ENCODE measurements at places on chromosomes 5 and 9.

GRCh38 chr9:32728181-32728580, 55.2 kb upstream of the TMEM215 start:
- DNase-seq, result no peak

DNA sequence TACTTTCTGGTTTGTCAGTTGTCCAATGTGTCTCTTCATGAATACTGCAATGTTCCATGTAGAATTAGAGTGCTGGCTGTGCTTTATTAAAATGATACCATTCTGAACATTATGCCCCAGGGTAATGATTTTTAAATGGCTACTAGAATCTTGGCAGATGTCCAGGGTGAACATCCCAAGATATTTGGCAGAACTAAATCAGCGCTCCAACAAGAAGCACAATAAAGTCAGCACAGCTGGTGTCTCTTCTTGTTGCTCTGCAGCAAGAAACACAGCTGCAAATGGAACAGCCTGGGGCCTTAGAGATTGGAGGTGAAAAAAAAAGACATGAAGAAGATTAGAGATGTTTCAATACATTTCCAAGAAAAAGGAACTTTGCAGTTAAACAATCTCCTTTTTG, 248.3 kb downstream of the CDH18 start:
- DNase-seq, result no peak

DNA sequence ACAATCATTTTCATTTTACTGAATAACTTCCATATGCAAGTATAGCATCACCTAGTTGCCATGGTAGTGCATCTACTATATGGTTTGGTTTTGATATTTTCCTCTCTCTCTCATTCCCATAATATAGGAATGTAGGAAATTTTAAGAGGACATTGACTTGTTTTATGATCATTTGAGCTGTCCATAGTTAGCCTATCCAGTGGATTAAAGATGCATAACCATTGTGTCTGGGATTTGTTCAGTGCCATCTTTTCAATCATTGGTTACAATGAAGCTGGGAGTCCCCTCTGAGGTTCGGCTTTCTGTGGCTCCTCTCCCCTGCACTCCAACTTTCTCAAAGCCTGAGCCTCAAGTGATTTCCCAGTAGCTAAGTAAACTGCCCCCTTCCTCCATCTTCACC, 458.5 kb downstream of the RAB3C start:
- DNase-seq, result no peak

GRCh38 chr9:4298255-4299004, 1.4 kb downstream of the GLIS3 start:
- peak; percentile 16 for DNase-seq

- DNase-seq, result no peak
Measured at GRCh38 chr5:143029293-143029692, 259.1 kb downstream of the ARHGAP26 start.

GRCh38 chr9:104138243-104138868, 44.2 kb downstream of the SMC2 start:
- DNase-seq, result no peak

GRCh38 chr9:73683862-73684591, 532.4 kb downstream of the ANXA1 start:
- DNase-seq, result peak; percentile 12

GRCh38 chr5:29697785-29698414, 1495.6 kb upstream of the CDH6 start:
- DNase-seq, result peak; percentile 24

- DNase-seq, result no peak
Measured at GRCh38 chr5:159027504-159027903, 72.2 kb downstream of the EBF1 start.

DNA sequence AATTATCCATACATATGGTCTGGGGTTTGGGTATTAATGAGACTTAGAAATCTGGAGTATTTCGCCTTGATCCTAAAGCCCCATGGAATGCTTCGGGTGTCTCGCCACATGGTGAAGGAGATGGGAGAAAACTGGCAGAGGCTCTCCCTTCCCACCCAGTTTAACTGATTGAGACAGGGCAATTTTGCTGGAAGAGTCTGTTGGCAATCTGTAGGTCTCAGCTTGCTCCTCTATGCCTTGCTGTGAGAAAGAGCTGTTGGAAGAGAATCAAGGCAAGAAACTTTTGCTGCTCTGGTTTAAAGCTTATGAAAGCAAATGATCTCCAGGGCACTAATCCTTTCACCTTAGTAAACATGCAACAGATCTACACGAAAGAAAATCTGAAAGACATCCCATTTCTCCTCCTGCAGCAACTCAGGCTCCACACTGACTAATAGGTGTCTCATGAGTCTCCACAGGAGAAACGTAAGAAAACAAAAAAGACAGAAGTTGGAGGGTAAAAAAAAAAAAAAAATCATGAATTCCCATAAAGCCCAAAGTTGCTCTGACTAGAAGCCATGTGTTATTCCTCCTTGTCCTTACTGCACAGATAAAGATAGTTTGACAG, 369.9 kb downstream of the EFNA5 start:
- DNase-seq, result no peak

DNA sequence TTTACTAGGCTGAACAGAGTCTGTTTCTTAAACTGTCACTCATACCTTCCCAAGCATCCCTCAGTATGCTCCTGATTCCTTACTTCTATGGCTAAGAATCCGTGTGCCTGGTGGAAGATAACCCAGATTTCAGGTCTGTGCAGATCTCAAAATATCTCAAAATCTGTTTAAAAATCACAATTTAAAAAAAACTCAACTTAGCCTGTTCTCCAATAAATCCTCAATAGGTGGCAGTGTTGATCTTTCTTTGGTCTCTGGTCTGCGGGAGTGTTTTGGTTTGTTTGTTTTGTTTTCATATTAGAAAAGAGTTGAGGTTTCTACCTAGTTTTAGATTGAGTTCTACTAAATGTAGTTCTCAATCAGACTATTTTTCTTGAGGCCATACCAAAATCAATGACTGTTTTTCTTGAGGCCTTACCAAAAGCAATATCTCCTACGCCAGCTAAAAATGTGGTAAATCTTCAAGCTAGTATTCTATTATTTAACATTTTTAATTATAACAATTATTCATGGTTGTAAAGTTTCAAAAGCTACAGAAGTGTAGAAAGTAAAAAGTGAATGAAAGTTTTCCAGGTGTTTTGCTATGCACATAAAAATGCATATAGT, 57.9 kb downstream of the TGFBR1 start:
- DNase-seq, result peak; percentile 40

GRCh38 chr9:84697509-84698114, 28.1 kb downstream of the NTRK2 start:
- DNase-seq, result peak; percentile 76

DNA sequence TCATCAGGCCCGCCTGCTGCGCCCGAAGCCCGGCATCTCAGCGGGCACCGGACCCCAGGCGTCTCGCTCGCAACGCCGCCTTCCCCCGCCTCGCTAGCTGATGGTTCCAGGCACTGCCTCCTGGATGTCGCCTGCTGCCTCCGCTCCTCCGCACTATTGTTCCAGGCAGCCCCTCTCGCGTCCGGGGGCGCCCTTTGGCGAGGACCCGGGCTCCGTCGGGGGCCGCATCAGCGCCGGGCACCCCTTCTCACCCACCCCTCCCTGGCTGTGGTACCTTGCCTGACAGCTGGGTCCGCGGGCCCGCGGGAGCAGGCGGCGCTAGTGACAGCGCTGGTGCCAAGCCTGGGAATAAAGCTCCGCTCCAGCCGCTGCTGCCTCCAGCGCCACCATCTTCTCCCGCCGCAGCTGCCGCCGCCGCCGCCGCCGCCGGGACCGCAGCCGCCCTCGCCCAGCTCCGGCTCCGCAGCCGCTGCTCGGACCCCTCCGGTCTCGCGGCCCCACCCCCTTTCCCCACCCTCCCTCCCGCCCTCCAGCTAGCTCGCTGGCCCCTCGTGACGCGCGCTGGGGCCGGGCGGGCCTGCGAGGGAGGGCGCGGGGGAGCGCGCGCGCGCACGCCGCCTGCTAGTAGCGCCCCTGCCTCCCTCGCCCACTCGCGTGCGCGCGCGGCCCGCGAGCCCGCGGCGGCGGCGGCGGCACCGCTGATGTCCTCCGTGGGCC, at the start of gene APBA1:
TSS of gene APBA1 (minus strand) at position 493 of the 717 bp plus-strand sequence.
- DNase-seq, result peak; percentile 92

DNA sequence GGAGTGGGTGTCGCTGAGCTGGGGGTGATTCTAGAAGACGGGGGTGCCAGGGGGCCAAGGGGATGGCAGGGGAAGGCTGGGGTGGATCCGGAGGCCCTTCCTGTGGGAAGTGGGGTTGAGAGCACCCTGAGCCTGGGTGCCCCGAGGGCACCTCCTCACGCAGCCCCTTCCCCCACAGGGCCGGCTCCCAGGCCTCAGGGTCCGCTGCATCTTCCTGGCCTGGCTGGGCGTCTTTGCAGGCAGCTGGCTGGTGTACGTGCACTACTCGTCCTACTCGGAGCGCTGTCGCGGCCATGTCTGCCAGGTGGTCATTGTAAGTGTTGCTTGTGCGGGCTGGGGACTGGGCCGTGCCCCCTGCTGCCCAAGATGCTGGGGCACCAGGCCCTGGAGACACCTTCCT, 5.0 kb downstream of the DIPK1B start:
- no peak for DNase-seq

DNA sequence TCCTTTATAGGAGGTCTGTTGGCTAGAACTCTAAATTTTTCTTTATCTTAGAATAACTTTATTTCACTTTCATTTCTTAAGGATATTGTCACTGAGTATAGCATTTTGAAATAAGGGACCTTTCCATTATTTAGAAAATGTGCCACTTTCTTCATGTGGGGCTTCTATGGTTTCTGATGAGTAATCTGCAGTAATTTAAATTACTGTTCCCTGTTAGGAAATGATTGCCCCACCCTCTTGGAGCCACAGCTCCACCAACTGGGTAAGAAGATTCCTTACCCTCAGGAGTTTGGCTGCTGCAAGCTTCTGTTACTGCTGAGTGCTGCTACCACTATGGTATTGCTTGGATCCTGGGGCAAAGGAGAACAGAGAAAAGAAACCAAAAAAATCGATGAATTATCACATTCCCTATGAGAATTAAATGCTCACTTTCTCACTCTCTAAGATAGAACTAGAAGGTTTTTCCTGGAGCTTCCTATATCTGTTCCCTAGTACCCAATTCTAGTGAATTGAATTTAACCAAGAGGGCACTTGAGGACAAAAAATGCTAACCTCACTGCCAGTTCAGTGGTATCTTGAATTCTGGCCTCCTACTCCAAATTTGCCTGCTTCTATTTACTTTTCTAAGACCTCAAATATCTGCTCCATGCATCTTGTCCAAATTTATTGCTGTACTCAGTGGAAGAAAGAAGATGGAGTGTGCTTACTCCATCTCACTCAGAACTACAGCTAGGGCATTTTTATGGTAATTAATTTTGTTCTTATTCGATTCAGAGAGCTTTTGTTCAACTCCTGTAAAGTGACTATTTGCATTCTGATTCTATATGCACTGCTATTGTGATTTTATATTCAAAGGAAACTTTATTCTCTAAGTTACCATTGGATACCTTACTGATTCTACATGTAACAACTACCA, 2111.3 kb downstream of the MAT2B start:
- peak; percentile 16 for DNase-seq

DNA sequence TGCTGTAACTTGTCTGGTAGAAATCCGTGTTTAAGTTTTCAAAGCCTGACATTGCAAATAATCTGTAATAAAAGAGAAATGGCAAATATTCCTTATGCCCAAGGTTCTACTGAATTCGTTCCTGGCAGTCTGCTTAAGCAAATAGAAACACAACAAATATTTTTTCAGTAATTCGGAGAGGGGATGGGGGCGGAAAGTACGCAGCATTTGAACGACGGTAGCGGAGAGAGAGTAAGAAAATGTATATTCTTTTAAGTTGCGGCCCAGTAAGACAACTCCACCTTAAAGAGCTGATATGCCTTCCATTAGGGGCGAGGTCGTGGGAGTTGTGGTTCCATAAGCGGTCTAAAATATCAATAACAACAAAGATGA, 569 bp downstream of the YIPF5 start:
- no peak for DNase-seq

DNA sequence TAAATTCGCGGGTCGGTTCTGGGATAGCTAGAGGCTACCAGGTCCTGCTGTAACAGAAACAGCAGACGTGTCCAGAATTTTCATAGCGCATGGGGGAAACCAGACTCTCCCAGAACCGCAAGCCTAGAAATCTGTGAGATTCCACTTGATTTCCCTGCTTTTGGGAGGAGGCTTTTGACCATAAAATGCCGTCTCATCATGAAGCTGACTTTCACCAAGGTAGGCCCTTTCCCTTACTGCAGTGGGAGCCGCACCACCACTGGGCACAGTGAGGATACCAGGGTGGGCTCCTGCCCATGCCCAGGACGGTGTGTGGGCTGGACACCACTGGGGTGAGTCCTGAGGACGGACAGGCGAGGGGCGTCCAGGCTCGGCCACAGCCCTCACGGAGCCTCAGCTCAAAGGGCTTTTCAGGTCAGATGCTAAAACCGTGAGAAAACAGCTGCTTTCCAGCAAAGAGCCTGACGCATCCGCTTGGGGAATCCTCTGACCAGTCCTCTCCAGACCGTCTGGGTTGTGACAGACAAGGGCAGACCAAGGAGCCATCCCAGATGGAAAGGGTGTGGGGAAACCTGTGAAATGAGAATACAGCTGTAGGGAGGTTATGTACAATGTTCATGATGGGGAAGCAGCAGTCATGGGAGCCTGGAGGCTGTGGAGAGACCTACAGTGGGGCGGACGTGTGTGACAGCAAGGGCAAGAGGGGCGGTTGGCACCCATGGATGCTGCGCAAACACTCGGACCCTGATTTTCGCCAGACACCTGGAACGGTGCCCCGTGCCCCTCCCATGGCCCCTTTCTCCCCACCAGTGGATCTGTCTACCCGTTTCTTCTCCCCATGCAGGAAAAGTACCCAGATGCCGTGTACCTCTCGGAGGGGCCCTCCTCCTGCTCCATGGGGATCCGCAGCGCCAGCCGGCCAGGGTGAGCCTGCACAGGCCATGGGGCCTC, 59.2 kb downstream of the IPPK start:
- no peak for DNase-seq

- DNase-seq, result no peak
Measured at GRCh38 chr9:127611603-127611898, 526 bp upstream of the STXBP1 start.

DNA sequence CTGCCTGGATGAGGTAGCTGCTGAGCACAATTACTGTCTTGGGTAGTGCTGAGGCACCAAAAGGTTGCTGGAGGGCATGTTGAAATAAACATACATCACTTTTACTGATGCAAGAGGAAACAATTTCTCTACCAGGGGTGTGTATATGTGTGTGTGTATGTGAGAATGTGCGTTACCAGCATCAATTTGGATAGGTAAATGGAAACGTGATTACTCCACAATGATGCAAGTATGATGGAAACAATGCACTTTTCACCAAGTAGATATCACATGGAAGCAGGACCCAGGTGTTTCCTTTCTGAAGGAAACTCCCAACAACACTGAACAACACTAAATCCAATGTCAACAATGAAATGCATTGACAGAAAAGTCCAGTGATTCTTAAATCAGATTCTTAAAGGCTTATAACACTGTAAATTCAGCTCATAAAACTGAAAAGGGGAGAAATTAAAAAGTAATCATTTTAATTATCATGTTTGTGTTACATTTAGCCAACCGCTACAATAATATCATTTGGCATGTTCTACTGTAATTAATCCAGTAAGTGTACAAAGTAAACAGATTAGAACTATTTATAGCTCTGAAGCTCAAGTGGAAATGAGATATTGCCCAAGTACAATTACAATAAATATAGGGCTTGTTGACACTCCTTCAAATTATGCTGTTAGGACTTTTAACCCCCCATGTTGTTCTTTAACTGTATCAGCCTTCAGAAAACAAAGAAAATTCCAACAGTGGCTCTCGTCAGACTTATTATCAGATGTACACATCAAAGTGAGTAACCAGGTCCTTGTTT, 25.3 kb downstream of the YIPF5 start:
- no peak for DNase-seq

- no peak for DNase-seq
Measured at GRCh38 chr9:18531136-18532065, 57.4 kb downstream of the ADAMTSL1 start.

All from Ammon's horn (tissue), 1 donor.